T-helper 2 cell (primary cell): ENCODE measurements at places on chromosomes 16 and 17.

- no peak for DNase-seq
These were observed 28.4 kb downstream of the DNAH2 start for GRCh38 chr17:7745748-7746470.

GRCh38 chr17:50807009-50807408 is 28.4 kb upstream of the WFIKKN2 start:
- no peak for DNase-seq

- DNase-seq: no peak
These were observed 42.6 kb upstream of the ZNF469 start for GRCh38 chr16:88339930-88340754.

- DNase-seq: no peak
These were observed 23.8 kb downstream of the EEF2K start for GRCh38 chr16:22229889-22230288.

DNA sequence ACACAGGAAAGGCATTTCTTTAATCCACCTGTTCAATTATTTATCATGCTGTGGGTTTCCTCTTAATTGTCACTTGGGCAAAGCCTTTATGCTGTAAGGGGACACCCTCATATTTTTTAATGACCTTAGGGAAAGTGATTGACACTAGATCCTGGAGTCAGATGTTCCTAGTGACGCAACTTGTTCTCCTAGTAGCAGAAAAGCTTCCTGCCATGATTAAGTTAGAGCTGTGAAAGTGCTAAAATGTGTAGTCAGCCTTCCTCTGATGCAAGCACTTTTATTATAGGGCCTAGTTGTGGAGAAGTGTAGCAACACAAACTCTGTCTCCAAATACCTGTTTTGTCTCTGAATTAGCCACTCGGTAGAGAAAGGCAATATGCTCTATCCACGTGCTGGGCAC is 12.3 kb downstream of the TMEM100 start:
- no peak for DNase-seq

DNA sequence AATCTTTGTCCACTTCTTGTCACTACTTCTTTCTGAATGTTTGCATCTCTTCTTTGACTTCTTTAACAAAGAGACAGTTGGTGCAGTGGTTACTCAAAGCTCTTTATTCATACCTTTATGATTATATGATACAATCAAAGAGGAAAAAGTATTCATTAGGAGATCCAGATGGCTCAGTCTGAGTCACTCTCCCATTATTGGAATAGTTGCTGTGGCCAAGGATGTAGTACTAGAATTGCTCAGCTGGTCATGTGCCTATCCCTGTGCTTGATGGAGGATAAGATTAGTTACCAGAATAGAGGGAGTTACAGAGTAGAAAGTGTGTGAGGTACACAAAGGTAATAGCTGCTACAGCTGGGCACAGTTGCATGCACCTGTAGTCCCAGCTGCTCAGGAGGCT is 18.3 kb downstream of the BCAS3 start:
- no peak for DNase-seq

DNA sequence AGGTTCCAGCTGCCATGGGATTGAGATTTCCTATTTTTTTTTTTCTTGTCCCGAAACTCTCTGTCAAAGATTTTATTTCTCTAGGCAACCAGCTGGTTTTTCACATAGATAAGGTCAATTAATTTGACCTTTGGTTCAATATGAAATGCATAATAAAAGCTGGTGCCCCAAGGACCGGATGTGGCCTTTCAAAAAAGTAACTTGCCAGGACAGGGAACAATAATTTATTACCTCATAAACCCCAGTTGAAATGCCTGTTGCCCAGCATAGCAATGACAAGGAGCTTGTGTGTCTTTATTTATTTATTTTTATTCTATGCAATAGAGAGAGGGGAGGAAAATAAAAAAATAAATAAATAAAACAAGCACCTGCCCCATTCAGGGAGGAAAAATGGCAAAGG is 472.7 kb downstream of the KCNJ2 start:
- no peak for DNase-seq

GRCh38 chr17:56064506-56064905 is 88.8 kb upstream of the ANKFN1 start:
- DNase-seq: no peak

- DNase-seq: peak; percentile 33
These were observed 167.5 kb downstream of the RAB11FIP4 start for GRCh38 chr17:31558748-31559583.

- no peak for DNase-seq
These were observed 63.2 kb downstream of the SSH2 start for GRCh38 chr17:29866746-29867404.

- DNase-seq: no peak
These were observed 525.2 kb upstream of the GOT2 start for GRCh38 chr16:59259074-59259949.

GRCh38 chr17:54007855-54008254 is 185.1 kb downstream of the KIF2B start:
- DNase-seq: no peak

DNA sequence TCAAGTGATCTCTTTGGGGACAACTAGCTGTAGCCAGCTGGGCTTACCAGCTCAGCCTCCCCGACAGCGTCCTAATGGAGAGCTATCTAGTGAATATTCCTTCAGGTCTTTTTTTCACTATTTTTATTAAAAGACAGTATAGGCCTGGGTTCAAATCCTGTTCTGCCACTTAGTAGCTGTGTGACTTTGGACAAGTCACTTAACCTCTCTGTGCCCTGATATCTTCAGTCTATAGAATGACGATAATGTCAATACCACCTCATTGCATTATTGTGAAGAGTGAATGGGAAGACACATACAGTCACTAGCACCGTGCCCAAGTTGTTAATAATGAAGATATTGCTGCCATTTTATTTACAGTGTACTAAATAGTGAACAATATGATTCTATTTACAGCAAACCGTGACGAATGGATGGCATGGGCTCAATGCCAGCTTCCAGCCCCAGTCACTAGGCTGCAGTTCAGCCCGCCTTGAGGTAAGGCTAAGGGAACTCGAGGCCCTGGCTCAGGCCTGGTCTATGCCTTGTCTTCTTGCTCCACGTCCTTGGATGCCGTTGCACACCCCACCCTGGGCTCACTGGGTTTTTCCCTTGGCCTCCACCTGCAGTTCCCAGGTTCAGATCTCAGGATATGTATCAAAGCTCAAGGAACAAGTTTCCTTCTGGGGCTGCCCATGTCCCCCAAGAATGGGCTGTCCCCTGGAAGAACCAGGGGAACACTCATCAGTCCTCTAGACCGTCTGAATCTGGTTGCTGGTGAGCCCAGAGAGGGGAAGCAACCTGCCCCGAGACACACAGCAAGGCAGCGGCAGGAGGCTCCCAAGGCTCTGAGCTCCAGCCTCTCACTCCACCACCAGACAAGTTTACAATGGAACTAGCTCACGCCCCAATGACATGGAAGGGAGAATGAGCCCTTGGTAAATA is 95.4 kb upstream of the TNRC6C start:
- DNase-seq: no peak

DNA sequence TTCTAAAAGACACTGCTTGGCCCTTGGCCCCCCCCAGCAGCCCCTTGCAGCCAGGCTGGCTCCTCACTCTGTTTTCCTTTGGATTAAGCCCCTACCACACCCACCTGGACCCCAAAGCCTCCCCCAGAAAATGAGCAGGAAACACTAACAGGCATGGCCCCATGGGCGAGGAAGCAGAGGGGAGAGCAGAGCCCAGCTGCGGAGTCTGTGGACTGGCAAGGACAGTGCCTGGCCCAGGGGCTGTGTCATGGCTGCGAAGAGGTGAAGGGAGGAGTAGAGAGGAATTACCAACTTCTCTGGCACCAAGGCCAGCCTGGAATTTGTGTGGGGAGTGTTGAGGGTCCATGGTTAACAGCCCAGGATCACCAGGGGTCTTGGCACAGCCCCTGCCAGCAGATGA is 47.4 kb downstream of the MRC2 start:
- no peak for DNase-seq

GRCh38 chr17:76597156-76598003 is 11.7 kb upstream of the ST6GALNAC2 start:
- DNase-seq: no peak

GRCh38 chr16:86902656-86903001 is 324.3 kb downstream of the FOXL1 start:
- DNase-seq: no peak

DNA sequence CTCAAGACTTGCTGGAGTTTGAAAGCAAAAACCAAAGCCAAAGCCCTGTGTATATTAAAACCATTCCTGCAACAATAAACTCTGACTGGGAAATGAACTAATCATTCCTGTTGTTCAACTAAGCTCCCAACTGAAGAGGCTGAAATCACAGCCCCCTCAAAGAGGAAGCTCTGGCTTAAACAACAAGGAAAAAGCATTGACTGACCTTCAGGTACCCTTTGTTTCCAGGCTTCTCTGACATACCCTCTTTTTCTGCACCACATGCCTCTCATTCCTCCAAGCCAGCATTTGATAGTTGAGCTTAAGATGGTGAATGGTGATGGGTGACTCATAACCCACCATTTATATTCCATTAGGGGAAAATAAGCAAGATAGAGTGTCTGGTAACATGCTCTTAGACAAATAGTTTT is 470.9 kb upstream of the SOX9 start:
- no peak for DNase-seq

- DNase-seq: no peak
These were observed 56.6 kb downstream of the TMEM186 start for GRCh38 chr16:8740775-8741355.

GRCh38 chr17:40314584-40314956 is 5.6 kb downstream of the RARA start:
- DNase-seq: peak; percentile 91

- no peak for DNase-seq
These were observed 1.0 kb upstream of the ALG1 start for GRCh38 chr16:5070431-5071186.

DNA sequence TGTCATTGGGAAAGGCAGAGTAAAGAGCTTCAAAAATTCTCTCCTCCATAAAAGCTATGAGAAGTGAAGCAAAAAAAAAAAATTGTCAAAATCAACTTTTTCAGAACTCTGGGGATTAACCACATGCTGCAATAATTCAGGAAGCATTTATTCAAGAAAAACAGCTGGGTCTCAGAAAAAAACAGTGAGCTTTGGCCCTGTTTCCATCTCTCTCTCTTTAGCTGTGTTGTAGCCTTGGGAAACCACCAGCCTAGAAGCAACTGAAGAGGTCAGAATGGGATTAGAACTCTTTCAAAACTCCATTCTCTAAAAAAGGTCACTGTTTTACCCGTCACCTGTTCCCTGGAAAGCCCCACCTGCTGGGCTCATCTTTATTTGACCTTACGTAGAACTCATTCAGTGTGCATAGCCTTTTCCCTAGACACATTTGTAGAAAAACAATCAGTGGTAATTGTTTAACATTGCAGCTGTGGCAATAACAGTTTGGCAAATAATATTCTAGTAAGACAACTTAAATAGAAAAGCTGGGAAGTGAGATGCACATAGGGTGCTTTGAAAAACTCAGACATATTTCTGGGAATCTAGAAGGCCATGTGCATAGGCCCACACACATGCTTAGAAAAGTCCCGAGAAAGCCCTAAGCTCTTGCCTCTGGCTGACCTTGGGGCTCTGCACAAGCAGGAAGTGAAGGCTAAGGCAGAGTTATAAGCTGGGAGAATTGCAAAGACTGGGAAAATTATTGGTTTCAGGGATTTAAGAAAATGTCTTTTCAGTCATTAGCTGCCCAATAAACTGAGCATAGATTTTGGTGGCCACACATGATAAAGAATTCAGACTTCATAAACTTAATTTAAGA is 18.0 kb downstream of the SLC5A11 start:
- DNase-seq: no peak

DNA sequence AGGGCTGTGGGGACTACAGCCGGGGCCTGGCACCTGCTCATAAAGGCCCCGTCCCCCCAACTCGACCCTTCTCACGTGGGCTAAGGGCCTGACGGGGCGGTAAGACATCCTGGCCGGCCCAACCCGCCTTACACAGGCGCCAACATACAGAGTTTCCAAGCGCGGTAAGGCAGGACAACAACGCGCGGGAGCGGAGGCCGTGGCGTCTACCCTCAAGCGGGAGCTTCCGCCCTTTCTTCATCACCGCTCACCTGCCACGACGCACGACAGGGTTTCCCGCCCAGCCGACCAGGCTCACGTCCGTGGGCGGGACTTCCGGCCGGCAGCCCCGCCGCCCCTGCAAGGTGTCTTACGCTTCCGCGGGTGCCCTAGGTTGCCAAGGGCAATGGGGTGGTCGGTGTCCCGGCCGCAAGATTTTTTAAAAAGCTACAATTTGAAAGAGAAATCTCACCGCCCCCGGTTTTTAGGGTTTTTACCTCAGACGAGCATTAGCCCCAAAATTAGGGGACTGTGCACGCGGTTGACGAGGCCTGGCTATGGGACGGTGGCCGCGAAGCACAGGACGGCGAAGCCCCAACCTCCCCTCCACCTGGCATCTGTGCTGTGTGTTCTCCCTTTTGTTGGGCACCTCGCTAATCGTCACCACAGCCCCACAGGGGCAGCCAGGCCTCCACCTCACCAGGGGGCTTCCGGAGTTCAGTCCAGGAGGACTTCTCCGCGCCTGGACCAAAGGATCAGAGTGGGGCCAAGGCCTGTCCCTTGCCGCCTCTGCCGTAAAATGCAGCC is at the start of gene TERB1:
TERB1 (minus strand) TSS at position 265 of the 786 bp plus-strand sequence. CDS start 4,786 bp downstream, outside the sequence.
- DNase-seq: no peak

DNA sequence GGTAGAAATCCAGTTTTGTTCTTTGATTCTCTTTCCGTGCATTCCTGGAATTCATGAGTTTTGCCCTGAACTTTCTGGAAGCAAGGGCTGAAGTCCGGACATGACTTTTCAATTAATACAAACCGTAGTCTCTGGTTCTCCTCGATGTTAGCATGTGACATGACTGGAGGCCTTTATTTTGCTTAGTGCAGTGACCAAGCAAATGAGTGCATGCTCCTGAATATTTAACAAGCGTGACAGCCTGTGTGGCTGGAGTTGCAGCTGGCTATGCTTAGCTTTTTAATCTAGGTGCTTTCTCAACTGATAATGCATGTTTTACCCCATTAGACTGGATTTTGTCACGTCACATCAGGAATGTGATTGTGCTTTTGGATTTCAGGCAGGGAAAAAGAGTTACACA is 302.1 kb downstream of the MAP2K6 start:
- DNase-seq: no peak

GRCh38 chr16:58958749-58959148 is 224.6 kb upstream of the GOT2 start:
- no peak for DNase-seq

- no peak for DNase-seq
These were observed 32.5 kb upstream of the DHRS7B start for GRCh38 chr17:21094298-21094704.

DNA sequence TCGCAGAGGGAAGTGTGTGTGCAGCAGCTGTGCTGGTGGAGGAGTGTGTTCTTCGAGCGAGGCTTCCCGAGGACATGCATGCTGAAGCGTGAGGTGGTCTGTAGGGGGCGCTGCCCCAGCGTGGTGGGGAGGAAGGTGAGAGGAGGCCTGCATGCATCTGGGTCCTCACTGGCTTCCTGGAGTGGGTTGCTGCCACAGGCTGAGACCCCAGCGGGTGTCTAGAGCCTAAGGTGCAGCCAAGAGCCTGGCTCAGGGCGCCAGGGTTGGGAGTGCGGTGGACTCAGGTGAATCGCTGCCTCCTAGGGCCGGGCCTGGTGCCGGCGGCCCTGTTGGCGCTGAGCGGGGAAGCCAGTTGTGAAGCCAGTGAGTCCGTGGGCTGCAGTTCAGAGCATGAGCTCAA is 7.5 kb upstream of the HSD3B7 start:
- peak; percentile 32 for DNase-seq
